Nucleus accumbens (tissue), 56 donors: ENCODE measurements at places on chromosomes 4 and X.

GRCh38 chr4:160592258-160592657 is 1489.4 kb downstream of the RAPGEF2 start:
- DNase-seq = no peak

GRCh38 chrX:28988246-28988645 is 401.0 kb downstream of the IL1RAPL1 start:
- no peak for DNase-seq

GRCh38 chr4:176185051-176185450 is 10.3 kb downstream of the SPATA4 start:
- no peak for DNase-seq

DNA sequence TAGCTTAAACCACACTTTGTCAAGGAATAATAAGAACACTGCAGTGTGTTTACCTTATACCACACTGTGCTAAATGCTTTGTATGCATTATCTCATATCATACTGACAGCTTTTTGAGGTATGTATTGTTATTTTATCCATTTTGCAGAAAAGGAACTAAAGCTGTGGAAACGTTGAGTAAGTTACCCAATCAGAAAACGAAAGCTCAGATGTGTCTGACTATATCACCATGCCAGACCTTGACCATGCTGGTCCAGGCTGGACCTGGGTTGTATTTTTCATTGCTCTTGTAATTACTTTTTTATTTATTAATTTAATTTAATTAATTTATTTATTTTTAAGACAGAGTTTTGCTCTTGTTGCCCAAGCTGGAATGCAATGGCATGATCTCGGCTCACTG is 2.1 kb downstream of the HSD17B11 start:
- no peak for DNase-seq

DNA sequence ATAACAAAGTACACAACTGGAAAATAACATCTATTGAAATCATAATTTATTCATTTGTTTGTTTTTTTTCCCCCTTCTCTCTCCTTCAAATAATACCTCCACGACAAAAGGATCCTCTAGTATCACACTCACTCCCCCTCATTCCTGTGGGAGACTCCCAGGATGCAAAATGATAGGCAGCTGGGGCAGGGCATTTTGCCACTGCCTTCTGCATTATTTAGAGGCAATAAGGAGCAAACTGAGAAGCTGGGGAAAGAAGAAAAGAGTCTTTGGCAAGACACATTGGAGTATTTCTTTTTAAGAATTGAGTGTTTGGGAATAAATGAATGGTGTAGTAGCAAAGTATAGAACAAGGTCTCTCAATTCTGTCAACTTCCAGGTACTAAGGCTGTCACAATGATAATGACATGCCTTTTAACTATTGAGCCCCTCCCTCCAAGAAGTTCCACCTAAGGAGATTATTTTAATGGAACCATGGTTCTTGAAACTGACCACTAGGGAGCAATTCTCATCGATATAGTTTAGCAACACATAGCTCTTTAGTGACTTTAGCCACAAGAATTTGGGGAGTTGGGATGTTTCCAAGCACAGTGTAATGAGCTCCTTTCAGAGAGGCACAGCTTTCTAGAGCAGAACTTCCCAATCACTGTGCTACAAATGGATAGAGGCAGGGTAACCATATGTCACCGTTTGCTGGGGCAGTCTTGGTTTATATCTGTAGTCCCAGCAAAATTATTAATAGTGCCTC is 303.3 kb downstream of the FRMPD4 start:
- no peak for DNase-seq

DNA sequence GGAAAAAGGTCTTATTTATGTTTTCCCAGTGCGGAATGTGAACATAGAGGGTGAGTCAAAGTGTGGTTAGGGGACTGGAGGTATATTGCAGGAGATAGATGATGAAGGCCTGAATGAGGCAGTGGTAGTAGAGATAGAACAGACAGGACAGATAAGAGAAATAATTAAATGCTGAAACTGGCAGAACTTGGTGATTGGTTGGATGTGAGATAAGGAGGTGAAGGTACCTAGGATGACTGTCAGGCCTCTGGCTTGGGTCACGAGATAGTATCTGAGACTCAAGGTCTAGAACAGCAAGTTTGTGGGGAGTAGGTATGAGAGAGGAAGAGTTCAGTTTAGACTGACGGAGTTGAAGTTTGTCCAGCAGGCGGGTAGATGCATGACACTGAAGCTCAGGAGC is 3.5 kb downstream of the MND1 start:
- DNase-seq = no peak

DNA sequence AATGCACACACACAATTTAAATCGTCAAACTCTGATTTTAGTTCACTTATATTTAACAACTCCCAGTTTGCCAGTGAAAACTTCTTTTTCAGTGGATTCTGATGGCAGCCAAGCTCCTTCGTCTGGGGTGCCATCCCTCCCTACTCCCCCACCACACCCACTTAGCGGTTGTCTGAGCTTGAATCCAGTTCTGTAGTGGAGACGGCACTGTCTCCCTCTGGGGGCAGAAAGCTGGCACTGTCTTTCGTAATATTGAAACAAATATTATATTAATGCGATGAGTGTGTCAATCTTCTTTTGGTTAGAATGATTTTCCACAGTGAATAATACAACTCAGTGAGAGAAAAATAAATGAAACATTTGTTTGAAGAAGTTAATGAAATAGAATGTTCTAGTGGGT is 5.4 kb downstream of the MEPE start:
- DNase-seq = no peak

DNA sequence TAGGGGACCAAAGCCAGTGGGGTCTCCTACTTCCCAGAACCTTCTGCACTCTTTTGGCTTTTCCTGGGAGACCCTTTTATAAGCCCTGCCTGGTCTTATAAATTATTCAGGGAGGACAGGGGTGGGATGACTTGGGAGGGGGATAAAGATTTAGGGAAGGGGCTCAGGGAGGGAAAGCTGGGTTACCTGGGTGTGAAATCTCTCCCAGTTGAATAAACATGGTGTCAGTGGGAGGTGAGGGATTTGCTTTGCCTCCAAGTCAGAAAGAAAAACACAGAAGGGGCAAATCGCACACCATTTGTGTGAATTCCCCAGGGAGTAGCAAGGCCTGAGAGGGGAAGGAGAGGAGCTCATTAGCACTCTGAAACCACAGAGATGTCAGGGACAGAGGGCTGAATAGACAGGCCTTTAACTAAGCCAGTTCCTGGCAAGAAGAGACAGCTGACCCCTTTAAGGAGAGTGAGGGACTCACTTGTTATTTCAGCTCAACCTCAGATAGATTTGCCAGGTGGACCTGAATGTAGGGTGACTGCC is at the start of gene RIPPLY1:
Gene RIPPLY1 (minus strand): TSS at position 51 of the 534 bp plus-strand sequence. CDS start 54 bp downstream, outside the sequence.
- no peak for DNase-seq

GRCh38 chr4:149897783-149898182 is 82.1 kb upstream of the IQCM start:
- DNase-seq = no peak

DNA sequence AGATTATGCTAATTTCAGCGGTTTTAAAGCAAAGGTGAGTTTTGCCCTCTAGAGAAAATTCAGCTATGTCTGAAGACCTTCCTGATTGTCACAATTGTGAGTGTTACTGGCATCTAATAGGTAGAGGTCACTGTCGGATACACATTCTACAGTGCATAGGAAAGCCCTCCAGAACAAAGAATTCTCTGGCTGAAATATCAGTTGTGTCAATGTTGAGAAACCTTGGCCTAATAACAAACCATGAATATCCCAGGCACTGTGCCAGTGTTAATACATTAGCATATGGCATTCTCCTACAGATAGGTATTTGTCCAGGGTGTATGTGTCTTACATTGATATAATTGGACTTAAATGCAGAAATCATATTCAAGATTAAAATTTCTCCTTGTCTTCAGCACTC is 294.3 kb downstream of the FSTL5 start:
- no peak for DNase-seq

- DNase-seq = no peak
Measured at GRCh38 chrX:39473812-39474211, 623.9 kb downstream of the BCOR start.
